ENCODE measurements at places on chromosomes 12 and 14.

- no peak for DNase-seq
Observed at GRCh38 chr14:103707329-103708263, 7.7 kb downstream of the XRCC3 start.

GRCh38 chr14:79583738-79584408, 627.4 kb downstream of the DIO2 start:
- peak; percentile 61 for DNase-seq

GRCh38 chr12:80894179-80894578, 43.6 kb downstream of the LIN7A start:
- DNase-seq: no peak

DNA sequence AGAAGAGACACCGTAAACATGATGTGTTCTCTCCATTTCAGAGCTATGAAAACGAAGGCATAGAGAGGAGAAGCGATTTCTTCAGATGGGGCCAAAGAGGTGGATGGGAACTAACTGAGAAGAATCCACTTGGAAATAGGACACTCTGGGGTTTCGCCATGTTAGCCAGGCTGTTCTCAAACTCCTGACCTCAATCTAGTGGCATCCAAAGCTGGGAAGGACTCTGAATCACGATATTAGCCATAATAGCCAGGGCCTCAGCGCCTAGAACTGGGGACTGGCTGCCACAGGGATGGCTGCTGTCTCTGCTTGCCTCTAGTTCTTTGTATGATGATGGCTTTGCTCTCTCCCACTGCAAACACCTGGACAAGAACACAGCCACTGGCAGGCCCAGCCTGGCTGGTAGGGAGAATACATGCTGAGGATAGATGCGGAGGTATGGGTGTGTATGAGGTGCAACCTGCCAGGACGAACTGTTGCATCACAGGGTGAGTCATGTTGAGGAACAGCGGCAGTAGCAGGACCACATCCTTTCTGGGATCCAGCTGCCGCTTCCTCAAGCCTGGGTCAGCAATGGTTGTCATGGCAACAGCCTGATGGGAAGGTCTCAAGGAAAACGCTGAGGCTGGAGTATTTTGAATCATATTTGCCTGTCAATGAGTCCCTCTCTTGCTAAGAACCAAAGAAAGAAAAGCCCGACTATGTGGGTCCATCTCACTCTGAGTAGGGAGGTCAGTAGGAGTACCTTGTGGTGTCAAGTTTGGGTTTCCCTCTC, 31.1 kb downstream of the CCDC177 start:
- peak; percentile 86 for DNase-seq

DNA sequence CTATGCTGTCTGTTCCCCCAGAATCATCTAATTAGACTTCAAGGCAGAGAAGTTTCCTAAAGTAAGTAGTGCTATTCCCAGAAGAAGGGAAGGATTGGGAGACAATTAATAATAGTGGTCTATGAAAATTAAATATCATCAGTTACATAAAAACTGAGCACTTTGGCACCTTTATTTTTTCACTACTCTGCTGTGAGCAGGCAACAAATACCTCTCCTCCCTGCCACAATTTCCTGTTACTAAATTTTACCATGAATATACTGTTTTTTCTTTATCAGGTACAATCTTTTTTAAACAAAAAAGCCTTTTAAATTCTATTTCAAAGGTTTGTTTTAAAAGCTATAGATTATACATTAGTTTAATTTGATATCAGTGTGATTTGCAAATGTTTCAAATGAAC, 29.4 kb upstream of the KRAS start:
- DNase-seq: no peak

- DNase-seq: peak; percentile 72
Observed at GRCh38 chr12:124321040-124321481, 26.2 kb downstream of the RFLNA start.

- DNase-seq: peak; percentile 34
Observed at GRCh38 chr12:41486718-41487117, 298.6 kb downstream of the PDZRN4 start.

DNA sequence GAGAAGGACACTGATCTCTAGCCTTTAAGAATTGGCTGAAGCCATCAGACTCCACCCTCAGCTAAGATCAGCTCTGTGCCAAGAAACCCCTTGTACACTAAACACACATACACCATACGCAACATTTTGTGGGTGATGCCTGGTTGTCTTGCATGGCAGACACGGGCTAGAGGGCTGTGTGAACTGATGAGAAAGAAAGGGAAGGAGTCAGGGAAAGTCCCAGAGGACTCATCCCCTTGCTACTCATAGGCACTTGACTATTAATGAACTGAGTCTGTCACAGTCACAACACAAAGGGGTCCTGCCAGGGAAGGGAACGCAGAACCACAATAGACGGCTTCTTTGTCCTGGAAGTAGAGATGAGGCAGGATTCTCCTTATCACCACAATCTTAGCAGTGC, 80.8 kb downstream of the EMP1 start:
- no peak for DNase-seq

- DNase-seq: no peak
Observed at GRCh38 chr14:101817501-101818001, 56.0 kb downstream of the PPP2R5C start.

GRCh38 chr12:47155457-47156166, 75.9 kb upstream of the AMIGO2 start:
- DNase-seq: peak; percentile 41

GRCh38 chr14:58643366-58643765, 5.6 kb downstream of the DACT1 start:
- DNase-seq: no peak

DNA sequence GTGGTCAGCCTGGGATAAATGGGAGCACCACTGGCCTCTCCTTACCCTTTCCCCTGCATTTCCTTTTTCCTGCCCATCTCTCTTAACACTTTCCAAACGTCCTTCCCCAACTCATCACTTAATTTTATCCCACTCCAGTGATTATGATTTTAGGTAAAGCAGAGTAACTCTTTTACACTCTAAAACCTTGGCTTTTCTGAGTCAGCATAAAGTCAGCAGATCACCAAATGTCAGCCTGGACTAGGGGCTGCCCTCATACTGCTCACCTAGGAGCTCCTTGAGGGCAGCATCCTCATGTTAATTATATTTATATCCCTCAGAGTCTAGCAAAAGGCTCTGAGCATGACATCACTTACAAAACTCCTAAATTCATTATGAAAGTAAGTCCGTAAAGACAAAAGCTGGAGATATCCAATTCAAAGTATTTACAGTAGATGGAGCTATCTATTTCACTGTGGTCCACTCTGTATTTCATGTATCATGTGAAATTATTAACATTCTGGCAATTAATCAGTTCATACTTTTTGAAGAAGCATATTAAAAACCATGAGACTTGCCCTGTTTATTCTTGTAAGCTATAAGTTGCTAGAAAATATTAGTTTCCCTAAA, 17.0 kb upstream of the DICER1 start:
- DNase-seq: peak; percentile 23

- DNase-seq: peak; percentile 0
Observed at GRCh38 chr12:61713121-61713520, 547.1 kb upstream of the USP15 start.

- no peak for DNase-seq
Observed at GRCh38 chr12:18414671-18415070, 153.4 kb downstream of the PIK3C2G start.

DNA sequence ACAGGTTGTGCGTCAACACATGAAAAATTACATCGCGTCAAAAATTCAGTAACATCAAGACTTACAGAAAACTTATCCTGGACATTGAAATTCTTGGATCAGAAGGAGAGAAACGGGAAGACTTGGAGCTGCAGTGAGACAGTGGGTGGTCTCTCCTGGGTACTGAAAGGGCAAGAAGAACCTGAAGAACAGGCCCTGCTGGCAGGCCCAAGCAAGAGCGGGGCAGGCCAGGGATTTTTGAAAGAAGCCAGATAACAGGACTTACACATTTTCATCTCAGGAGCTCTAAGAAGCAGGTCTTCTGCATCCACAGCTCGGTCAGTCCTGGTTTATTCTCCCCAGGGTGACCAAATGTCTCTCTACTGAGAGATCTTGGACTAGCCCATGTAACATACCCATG, 466.5 kb upstream of the SOX5 start:
- no peak for DNase-seq

DNA sequence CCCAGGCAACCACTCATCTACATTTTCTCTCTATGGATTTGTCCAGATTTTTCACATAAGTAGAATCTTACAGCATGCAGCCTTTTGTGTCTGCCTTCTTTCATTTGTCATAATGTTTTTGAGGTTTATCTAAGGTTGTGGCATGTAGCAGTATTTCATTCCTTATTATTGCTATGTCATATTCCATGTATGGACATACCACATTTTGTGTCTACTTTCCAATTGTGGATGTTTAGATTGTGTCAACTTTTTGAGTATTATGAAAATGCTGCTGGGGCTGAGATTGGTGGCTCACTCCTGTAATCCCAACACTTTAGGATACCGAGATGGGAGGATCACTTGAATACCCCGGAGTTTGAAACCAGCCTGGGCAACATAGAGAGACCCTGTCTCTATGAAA, 3.2 kb upstream of the ATXN2 start:
- no peak for DNase-seq

DNA sequence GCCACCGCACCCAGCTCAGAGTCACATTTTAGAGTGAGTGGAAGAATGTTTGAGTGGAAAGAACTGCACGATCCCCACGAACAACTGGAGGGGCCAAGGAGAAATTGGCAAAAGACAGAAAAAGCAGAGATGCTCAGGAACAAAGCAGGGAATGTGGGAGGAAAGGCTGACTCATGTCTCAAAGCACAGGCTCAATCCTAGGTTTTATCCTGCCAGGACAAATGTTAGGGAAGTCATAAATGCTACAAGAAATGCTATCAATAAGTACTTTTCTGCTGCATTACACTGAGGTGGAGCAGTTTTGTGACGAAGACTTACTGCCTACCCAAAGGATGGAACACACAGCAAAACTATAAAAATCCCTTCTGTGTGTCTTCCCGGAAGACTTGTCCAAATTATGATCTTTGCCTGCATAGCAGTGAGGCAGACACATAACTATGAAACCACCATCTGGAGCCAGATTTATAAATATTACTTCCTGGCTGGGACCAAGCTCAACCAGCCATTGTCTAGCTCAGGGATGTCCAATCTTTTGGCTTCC, 26.7 kb downstream of the NIN start:
- peak; percentile 79 for DNase-seq

- DNase-seq: no peak
Observed at GRCh38 chr14:73743431-73743931, 29.3 kb upstream of the PNMA1 start.

GRCh38 chr12:7868391-7868790, 4.3 kb downstream of the SLC2A14 start:
- peak; percentile 65 for DNase-seq

- peak; percentile 96 for DNase-seq
Observed at GRCh38 chr14:61561657-61562276, 133.5 kb upstream of the HIF1A start.

- no peak for DNase-seq
Observed at GRCh38 chr12:6839482-6840201, 1.1 kb upstream of the GNB3 start.

- no peak for DNase-seq
Observed at GRCh38 chr12:131385313-131386166, 325.4 kb upstream of the SFSWAP start.

DNA sequence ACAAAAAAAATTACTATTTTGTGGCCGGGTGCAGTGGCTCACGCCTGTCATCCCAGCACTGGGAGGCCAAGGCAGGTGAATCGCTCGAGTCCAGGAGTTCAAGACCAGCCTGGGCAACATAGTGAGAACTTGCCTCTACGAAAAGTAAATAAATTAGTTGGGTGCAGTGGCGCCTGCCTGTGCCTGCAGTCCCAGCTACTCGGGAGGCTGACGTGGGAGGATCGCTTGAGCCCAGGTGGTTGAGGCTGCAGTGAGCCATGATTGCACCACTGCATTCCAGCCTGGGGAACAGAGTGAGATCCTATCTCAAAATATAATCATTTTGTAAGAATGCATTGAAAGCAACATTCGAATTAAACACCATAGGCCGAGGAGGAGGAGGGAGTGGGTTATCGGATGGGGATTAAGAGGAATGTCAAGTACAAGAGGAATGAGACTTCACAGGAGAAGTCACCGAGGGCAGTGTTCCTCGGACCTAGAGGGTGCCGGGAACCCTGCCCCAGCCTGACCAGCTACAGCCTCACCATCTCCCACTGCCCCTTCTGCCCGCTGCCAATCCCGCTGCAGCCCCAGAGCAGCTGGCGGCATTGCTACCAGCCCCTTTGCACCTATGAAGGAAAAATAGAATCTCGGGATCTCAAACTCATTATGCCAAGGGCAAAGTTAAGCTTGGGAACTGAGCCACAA, 32.6 kb upstream of the AACS start:
- DNase-seq: no peak

GRCh38 chr12:66087365-66087943, 43.1 kb downstream of the LLPH start:
- peak; percentile 78 for DNase-seq

DNA sequence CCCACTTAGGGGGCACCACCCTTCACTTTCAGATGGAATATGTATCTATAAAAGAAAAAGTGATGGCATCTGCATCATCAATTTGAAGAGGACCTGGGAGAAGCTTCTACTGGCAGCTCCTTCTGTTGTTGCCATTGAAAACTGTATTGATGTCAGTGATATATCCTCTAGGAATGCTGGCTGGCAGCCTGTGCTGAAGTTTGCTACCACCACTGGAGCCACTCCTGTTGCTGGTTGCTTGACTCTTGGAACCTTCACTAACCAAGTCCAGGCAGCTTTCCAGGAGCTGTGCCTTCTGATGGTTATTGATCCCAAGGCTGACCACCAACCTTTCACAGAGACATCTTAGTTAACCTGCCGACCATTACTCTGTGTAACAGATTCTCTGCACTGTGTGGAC, 44.7 kb downstream of the RIMKLB start:
- peak; percentile 82 for DNase-seq

DNA sequence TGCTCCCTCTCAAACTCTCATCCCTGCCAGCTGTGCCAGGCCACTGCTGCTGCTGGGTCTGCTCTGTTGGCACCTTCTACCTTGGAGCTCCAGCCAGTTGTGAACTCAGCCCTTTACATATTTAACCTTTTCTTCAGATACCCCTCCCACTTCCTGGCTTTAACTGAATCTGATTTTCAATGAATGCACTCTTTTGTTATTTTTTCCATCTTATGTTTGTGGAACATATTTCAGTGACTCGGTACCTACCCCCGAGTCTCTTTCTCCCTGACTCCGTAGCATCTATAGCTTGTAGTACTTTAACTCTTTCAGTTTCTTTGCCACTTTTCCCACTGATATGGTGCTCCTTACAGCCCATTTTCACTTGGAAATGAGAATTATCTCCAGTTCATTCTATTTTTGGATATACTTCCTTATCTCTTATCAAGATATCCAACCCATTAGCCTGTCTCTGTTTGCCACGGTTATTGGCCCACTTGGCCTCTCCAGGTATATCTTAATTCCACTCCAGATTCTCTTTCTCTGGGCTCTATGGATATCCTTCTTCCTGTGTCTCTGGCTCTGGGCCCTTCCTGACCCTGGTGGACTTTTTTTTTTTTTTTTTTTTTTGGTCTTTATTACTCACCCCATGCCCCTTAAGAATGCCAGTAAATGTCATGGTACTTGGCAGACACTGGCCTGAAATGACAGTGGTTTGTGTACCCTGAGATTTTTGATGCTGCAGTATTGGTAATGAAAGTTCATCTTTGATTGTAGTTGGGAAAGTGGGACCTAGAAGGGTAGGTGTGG, 62.7 kb downstream of the PELI2 start:
- DNase-seq: no peak

- DNase-seq: peak; percentile 70
Observed at GRCh38 chr14:73740618-73741326, 26.6 kb upstream of the PNMA1 start.
